ENCODE measurements at places on chromosomes 11 and 22. TPM values are rescaled to one million over a fixed set of nuclear protein-coding genes. Genes with fewer than 3 reads are reported as not detected.
A peak's percentile ranks its signal among the peaks of the same experiment; 100 is the strongest.

GRCh38 chr11:332651-333480 is 12.2 kb upstream of the IFITM3 start:
- DNase-seq, result peak; percentile 78

Gene ARHGAP8
- total RNA-seq, result 8.2 TPM

DNA sequence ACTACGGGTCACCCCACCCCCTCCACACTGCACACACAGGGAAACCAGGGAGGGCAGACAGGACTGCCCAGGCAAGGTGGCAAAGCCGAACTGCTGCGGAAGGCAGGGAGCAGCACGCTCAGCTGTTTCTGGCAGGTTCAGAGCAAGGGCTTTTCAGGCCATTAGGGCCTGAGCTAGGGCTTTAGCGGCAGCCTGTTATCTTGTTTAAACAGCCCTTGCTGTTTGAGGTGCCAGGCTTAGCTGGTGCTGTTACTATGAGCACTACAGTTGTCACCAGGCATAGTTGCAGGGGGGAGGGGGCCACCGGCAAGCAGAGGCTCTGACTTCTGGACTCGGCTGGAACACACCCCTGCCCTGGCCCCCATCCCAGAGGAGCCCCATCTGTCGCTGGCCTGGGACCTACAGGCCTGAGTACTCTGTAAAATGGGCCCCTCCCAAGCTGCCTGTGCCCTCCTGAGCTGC is 34.9 kb downstream of the RSPH14 start:
- no peak for DNase-seq

DNA sequence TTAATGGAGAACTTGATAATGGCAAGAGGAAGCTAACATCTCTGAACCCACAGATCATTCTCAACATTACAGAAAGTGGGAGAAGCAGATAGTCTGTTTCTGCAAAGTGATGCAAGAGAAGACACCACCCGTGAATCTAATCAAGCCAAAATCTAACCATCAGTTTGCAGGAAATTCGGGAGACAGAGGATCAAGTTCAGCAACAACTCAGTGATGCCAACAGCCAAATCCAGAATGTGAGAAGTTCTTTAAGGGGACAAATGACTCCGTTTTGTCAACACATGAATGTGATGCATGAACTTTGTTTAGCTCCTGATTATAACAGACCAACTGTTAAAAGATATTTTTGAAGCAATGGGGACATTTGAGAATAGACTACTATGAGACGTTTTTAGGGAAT is 95.2 kb upstream of the LDLRAD3 start:
- no peak for DNase-seq

Gene SAA4
- 4.1 TPM for total RNA-seq

- no peak for DNase-seq
Observed at GRCh38 chr11:127023991-127024390, 23.4 kb upstream of the KIRREL3 start.

DNA sequence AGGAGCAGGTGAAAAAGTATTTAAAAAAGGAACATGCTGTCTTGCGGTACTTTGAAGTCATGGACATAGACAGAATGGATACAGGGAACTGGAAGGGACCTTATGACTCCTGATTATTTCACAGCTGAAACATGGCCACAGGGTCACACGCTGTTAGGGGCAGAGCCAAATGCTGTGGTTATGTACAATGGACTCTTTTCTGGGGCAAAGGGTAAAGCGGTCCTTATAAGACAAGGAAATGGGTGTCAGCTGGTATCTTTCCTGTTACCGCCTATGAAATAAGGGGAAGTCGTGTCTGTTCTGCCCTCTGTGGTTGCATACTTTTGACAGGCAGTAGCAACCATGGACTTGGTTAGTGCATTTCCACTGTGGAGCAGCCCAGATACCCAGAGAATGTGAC is 12.8 kb upstream of the ST14 start:
- DNase-seq, result peak; percentile 20

DNA sequence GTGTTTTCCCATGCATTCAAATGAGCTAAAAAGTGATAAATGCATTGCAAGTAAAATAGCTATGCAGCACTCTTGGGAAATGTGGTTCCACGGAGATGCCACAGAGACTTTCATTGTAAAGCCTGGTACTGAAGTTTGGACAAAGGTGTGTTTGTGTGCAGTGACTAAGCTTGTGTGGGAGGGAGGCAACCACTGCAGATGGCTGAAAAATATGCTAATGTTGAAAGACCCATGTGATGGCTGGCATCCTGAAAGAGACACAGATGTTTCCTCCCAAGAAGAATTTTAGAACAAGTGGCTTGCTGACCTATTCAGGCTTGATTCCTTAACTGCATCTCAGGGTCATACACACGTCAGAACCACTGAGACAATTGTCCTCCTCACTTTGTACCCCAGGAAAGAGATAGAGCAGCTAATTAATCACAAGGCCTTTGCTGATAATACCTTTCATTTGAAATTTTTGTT is 73.8 kb downstream of the FAM76B start:
- no peak for DNase-seq

DNA sequence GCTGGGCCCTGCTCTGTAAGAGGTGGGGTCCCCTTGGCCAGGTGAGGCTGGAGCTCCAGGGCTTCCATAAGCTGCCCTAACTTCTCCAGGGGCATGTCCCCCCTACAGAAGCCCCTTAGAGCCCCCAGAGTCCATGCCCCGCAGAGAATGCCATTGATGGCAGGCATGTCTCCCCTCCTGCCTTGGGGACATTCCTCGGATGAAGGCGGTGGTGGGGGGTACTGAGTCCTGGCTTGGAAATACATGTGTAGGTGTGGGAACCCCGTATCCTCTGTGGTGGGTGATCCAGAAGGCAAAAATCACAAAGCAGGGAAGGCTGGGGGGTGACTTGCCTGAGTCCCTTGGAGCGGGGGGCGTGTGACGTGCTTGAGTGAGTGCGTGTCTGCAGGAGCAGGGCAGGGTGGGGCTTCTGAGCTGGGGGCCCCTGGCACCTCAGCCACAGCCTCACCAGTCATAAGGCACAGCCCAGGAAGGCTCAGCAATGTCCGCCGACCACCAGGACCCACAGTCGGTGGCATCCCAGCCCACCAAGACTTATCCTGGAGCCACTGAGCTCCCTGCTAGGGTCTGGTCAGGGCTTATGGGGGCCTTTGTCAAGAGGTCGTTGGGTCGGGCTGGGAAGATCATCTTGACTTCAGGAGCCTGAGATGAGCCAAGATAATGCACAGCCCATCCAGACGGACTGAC is 69.8 kb upstream of the KCNQ1OT1 start:
- no peak for DNase-seq

Gene TSGA10IP
- not detected for total RNA-seq

Gene OR51B2
- total RNA-seq, result not detected

DNA sequence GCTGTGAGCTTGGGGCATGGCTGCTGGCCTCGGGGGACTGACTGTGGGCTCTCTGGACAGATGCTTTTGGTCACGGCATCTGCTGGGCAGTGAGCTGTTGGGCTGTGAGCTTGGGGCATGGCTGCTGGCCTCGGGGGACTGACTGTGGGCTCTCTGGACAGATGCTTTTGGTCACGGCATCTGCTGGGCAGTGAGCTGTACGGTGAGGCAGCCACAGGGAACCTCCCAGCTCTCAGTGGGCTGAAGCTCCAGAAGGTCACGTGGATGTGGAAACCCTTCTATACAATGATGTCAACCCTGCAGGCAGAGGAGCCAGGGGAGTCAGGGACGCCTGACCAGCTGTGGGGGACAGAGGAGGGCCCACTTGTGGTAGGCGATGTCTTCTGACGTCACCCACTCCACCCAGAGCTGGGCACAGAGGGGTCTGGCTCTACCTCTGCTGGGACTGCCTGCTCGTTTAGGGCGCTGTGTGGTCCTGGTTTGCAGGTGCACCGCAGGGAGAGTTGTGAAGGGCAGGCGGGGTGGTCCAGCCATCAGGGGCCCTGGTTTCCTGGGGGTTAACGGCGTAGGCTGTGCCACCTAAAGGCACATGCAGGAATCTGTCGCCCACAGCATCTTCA is 1331.3 kb downstream of the BRD1 start:
- no peak for DNase-seq

GRCh38 chr11:74397501-74398243 is 561 bp downstream of the PGM2L1 start:
- no peak for DNase-seq

DNA sequence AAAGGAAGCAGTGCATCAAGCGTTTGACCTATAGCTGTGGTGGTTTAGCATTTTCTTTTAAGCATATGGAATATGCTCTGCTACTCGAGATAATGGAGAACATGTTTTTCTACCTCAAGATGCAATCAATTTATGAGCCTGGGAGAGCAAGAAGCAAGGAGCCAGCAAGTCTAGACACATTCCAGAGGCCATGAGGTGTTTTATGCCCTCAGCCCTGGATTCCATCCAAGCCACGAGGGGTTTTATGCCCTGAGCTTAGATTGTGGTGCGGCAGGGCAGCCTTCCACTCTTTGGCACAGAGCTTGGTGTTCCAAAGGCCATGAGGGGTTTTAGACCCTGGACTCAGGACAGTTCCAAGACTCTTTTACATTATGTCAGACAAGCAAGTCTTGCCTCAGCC is 11.7 kb upstream of the DNAJB13 start:
- DNase-seq, result no peak

GRCh38 chr22:37256075-37256726 is 12.1 kb upstream of the RAC2 start:
- no peak for DNase-seq

Gene PATE4
- total RNA-seq, result not detected

GRCh38 chr22:37514526-37515051 is 4.6 kb downstream of the CARD10 start:
- DNase-seq, result no peak

DNA sequence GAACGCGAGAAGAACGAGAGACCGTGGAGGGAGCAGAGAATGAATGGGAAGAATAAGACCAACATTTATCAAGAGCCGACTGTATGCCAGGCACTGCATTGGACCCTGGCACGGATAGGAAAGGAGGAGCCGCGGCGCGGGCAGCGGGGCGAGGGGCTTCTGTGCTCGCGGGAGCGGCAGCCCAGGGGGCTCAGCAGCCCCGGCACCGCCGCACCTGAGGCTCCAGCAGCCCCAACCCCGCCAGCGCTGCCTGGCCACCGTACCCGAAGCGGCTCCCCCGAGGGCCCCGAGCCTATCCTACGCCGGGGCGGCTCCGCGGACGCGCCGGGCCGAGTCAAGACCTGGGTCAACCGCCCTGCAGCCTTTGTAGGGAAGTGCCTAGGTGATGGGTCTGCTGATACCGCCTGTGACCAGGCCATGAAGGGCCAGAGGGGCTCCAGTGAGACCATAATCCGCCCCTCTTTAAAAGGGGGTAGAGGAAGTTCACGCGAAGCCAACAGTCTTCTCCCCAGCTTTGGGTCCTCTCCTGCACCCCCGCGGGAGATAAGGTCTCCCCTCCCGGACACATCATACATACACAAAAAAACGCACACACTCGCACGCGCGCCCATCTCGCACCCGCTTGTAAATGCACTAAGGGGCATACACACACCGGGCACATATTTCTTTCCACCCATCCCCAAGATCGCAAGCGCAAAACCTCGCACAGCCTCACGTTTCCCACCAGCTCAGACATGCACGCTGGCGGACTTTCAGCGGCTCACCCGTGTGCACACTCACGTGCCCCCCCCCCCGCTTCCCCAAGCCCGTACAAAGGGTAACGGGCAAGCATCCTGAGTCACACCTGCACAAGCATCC is 935 bp upstream of the RTN4RL2 start:
- no peak for DNase-seq

GRCh38 chr11:10323793-10324170 is 18.9 kb downstream of the ADM start:
- DNase-seq, result no peak

DNA sequence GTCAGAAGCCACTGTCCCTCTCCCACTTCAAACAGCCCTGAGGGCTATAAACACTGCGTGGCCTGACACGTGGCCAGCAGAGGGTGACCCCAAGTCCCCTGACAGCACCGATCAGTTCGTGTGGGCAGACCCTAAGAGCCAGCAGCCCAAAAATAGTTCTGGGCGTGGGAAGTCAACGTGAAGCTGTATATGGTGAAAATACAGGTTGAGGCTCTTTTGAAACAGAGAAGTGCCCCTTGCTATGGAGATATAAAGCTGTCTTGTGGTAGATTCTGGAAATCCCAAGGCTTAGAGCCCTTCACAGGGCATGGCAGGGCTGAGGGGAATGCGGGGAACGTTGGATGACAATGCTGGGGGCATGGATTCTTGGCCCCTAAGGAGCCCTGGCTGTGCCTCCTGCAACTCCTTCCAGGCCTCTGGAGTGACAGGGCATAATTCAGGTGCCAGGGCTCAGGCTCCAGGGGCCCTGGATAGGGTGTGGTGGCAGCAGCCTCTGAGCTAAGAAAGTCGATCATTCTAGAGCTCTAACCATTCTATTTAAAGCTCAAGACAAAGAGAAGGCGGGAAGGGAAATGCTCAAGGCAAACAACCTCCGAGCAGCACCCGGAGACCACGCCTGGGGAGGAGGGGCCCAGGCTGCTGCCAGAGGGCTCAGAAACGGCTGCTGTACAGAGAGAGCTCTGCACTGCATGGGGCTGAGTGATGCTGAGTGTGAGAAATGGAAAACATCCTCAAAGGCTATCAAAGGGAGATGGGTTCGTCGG is 60.4 kb upstream of the CD5 start:
- no peak for DNase-seq

DNA sequence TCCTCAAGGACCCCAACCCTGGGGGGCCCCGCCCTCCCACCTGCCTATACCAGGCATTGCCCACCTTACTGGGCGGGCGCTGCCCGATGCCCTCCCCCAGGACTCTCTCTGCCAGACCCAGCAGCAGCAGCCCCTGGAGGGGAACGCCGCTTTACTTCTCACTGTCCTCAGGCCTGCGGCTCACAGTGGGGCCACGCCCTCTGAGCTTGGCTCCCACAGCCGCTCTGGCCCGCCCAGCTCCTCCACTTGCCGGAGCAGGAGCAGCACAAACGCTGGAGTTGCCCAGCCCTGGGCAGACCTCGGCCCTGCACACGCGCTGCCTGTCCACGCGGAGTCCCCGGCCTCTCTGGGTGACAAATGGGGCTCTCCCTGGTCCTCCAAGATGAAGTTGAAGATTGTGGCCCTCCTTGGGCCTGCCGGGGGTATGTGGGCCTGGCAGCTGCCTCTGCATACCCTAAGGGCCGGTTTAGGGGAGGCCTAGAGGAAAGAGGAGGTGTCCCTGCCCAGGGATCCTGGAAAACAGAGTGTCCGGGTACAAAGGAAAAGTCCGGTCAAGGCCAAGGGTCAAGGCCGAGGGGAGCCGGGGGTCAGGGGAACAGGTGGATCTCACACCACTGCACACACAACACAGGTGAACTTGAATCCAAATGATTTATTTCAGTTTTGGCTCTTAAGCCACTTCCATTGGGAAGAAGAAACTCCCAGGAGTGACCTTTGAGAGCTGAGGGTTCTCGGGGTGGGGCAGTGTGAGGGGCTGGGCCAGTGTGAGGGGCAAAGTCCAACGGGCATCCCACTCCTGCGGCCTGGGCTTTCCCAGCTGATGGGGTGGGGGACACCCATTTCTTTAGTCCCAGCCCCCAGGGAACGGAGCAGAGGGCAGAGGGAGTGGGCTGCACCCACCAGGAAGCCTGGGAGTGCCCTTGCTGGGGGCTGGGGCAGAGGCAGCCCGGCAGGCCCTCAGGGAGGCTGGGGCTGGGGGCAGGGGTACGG is 674 bp upstream of the BAIAP2L2 start:
- peak; percentile 90 for DNase-seq

GRCh38 chr11:64863391-64864060 is 14.9 kb downstream of the EHD1 start:
- DNase-seq, result no peak
